ENCODE measurements at places on chromosomes 12 and 14.

GRCh38 chr12:41073633-41074472, 114.3 kb upstream of the PDZRN4 start:
- DNase-seq: no peak

DNA sequence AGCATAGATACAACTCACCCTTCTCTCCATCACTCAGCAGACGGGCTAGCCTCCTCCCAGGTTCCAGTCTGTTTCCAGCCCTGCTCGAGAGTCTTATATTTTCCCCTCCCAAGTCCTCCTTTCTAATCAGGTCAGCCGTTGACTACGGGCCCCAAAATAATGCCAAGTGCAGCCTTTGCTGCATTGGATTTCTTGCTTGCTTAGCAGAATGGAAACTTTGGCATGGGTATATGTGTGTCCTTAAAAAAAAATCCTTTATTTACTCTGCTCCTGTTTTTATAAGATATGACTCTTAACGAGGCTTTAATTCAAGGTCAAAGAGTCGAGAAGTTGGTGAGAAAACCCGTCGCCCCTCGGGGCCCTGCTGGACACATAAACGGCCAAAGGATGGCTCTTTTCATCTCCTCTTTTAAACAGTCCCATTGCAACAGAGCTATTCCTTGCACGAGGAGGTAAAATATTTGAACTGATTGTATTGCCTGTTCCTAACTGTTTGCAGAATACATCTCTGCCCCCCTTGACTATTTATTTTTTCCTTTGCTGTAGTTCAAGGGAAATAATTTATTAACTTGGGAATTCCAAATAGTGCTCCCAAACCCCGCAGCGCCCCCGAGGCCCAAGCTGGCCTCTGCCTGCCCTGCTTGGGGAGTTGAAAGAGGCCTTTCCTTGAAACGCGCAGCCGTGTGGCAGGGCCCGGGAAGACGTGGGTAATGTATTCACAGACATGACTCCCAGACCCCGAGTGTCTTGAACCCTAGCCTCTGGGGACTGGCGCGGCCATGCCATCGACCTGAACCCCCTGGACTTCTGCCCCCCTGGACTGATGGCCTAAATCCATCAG, 156.5 kb upstream of the MYL2 start:
- DNase-seq: no peak

DNA sequence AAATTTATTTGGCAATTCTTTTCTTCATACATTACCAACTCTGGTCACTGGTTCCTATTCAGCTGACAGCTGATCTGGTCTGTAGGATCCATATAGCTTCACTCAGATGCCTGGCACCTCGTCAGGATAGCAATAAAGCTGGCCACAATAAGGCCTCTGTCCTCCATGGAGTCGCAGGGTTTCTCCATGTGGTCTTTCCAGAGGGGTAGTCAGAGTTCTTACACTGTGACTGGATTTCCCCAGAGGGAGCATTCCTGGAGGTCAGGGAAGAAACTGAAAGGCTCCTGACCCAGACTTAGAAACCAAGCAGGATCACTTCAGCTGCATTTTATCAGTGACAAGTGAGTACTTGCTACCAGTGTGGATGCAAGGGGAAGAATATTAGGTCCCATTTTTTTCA, 34.9 kb upstream of the SIX1 start:
- DNase-seq: no peak

- DNase-seq: no peak
Measured at GRCh38 chr12:111443586-111443985, 37.9 kb downstream of the SH2B3 start.

DNA sequence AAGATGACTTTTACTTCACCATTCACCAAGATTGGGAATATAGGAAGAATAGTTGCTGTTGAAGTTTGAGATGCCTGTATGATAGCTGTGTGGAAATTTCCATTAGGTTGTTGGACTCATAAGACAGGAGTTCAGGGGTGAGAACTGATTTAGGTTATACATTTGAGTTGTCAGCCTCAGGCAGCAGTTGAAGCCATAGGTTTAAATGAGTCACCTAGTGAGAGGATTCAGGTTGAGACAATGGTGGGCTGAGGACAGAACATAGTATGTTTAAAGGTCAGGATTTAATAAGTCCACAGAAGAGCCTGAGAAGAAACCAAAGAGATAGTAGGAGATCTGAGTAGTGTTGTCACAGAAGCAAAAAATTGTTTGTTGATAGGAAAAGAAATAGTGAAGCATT, 63.6 kb upstream of the MON2 start:
- no peak for DNase-seq

- peak; percentile 37 for DNase-seq
Measured at GRCh38 chr14:29637411-29637810, 290.2 kb downstream of the PRKD1 start.

DNA sequence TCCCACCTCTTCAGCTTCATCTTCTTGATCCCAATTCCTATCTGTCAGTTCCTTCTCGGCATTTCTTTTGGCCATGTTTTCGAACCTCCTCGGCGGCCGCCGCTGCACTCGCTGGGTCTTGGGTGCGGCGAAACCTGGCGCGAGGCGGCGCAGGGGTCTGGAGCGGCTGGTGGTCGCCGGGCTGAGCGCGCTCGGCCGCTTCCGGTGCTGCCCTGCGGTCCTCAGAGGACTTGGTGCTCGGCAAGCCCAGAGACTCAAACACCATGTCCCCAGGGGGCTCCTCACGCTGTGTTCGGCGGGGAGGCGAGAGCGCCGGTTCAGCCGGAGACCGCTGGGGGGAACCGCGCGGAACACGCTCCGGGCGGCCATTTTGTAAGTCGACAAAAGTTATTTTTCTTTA, 51.8 kb downstream of the PPP1R36 start:
- DNase-seq: peak; percentile 73
